ENCODE measurements at places on chromosomes 4 and X.

DNA sequence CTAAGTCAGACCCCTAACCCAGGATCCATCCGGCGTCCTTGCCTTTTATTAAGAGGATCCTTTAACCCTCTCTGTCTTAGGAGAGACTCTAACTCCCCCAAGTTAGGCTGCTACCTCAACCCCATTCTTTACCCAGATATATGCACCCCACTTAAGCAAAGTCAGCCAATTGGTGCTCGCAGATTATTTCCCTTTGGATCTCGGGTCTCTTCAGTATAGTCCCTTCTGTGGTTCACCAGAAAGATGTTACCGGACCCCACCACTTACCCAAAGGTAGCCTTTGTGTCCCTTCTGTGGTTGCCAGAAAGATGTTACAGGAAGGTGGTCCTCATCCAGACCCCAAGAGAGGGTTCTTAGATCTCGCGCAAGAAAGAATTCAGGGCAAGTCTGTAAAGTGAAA, 212.9 kb upstream of the GRID2 start:
- DNase-seq, result no peak

DNA sequence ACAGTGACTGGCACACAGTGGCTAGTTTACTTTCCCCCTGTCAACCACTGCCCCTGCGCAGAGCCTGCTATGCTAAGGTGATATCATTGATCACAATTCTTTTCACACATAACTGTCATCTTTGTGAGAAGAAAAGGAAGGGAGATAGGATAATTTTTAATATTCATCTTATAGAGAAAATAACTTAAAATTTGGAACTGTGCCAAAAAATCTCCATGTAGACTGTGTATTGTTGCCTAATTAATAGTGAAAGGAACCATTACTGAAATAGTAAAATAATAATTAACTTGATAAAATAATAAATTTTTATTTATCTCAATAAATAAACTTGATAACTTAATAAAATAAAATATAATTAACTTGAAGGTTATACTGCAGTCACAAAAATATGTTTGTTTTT, 1069.4 kb downstream of the C4orf33 start:
- no peak for DNase-seq

DNA sequence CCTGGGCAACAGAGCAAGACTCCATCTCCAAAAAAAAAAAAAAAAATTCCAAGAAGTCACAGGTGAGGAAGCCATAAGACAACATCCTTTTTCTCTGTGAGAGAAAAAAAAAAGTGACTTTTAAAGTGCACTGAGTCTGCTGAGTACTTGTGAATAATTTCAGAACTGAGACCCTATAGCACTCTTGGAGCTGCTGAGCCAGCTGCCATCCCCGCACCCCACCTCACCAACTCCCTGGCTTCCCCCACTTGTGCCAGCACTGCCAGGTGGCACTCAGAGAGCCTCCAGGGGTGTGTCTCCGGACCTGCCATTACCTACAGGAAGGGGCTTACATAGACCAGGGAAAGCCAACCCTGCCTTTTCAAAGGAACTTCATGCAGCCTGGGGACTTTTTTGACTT, 39.2 kb upstream of the HS3ST1 start:
- no peak for DNase-seq

DNA sequence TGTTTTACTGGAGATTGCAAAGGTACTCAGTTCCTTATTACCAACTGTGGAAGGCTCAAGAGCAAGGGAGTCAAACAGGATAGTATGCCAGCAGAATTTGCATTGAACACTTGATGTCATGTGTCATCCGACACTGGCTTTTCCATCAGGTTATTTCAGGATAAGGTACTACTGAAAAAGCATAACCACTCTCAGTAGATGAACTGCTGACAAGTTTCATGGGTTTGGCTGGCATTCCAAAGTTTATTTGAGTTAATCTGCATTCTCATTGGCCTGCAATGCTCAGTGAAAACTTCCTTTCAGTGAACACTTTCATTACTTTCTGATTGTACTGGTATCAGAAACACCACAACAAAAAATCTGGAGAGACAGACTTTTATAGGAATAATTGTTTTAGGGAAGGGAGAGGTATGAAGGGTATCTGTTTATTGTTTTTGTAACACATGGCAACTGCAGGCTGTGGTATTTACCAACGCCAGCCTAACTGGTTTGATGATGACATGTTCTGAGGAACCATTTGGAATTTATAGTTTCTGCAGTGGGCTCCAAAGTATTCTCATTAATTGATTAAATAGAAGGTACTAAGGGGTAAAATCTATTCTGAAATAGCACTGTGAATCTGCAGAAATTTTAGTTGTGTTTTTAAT, 345.7 kb upstream of the NR3C2 start:
- no peak for DNase-seq

DNA sequence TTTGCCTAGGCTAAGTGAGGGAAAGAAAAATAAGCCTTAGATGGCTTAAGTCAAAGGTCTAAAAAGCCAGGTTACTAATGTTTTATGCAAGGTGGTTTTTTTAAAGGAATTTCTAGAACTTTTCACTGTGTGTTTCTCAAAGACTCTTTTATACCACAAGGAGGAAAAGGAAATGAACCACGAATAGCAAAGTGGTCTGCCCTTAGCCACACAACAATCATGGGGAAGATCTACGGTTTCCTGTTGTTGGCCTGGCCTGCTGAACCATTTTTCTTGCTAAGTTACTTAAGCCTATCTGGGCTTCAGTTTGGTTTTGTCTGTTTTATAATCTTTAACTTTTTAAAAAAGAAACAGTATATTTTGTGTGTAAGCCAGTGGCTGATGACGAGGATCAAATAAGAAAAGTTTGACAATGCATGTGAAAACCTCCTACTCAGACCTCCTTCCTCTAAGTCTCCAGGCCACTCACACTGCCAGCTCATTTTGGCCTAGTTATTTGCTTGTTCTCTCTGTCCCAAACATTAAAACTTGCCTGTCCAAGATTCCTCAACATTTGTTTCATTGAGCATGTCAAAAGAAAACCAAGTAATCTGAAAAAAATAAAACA, 56.7 kb upstream of the COL25A1 start:
- peak; percentile 57 for DNase-seq

GRCh38 chr4:182177166-182177565, 66.0 kb upstream of the TENM3 start:
- DNase-seq, result no peak

DNA sequence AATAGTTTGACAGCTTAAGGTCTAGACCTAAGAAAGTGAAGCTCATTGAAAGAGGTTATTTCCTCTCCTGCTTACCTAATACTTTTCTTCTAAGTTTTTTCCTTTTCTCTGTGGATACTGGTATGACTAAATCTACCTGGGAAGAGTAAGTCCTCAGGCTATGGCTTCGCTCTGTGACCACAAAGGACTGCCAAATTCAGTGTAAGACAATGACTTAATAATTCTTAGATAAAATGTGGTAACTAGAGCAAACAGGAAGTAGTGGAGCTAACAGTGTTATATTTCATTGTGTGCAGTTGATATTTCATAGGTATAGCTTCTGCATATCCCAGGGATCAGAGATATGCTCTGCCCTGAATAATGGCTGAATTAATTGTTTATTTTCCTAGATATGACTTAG, 418.9 kb downstream of the CCSER1 start:
- DNase-seq, result peak; percentile 2

Measured in CD4-positive, alpha-beta memory T cell (primary cell).